ENCODE measurements at places on chromosomes 4 and X. TPM values are rescaled to one million over a fixed set of nuclear protein-coding genes. Genes with fewer than 3 reads are reported as not detected.

The SSX4 gene
- total RNA-seq = 0.69 TPM

The NXT2 gene
- 5.3 TPM for total RNA-seq

The CXCL3 gene
- 1.0 TPM for total RNA-seq

The TMEM31 gene
- total RNA-seq = 0.43 TPM

The PDE6B gene
- 4.5 TPM for total RNA-seq
